ENCODE measurements at places on chromosomes 5 and 9.

DNA sequence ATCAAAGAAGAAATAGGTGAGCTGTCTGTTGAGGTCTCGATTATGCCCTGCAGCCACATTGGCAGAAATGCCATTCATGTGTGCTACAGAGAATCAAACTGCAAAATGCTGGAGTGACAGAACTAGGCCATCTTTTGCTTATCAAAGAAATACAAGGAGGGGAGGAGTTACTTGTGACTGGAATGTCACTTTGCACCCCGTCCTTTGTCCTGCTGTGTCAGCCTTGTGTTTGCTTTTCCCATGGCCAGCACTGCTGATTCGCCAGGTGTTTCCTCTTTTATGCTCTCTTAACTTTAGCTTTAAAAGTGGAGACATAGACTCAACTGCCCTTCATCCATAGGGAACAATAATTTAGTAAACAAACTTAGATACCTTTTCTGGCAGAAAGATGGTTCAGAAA lies 54.3 kb downstream of the SLC46A2 start:
- no peak for DNase-seq

DNA sequence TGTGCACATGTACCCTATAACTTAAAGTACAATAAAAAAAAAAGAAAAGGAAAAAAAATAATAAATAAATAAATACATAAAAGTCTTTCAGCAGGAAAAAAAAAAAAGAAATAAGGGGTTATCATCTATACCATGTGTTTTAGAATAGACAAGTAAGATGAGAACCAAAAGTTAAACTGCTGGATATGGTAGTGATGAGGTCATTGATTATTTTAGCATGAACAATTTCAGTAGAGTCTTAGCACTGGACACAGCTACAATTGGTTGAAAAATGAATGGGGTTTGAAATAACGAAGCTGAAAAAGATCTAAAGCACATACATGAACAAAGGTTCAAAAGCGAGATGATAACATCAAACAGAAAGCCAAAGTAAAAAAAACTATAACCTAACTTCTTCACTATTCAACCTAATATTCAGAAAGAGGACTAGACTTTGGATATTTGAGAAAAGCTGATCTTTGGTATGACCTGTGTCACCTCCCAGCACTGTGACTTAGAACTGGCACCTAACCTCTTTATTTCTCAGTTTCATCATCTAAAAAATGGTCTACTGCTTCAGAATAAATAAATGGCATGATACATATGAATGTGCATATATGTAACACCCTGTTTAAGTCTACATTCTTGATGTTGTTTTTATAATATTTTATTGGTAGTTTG lies 133.3 kb downstream of the RAB3C start:
- DNase-seq = no peak

- DNase-seq = no peak
These were observed 68.6 kb upstream of the LRRTM2 start for GRCh38 chr5:138943599-138944173.

- DNase-seq = no peak
These were observed 33.1 kb upstream of the GHR start for GRCh38 chr5:42390115-42390514.
